ENCODE measurements at places on chromosomes 12 and 14. TPM values are rescaled to one million over a fixed set of nuclear protein-coding genes. Genes with fewer than 3 reads are reported as not detected.

TPPP2 gene
- total RNA-seq, result 1.2 TPM

NCAPD2 gene
- total RNA-seq, result 13.1 TPM

C14orf180 gene
- 53.8 TPM for total RNA-seq

GZMB gene
- total RNA-seq, result 0.40 TPM

KRT8 gene
- 100 TPM for total RNA-seq

TMEM132C gene
- 1.0 TPM for total RNA-seq

IL26 gene
- total RNA-seq, result not detected

TAS2R46 gene
- total RNA-seq, result 0.27 TPM

ITFG2 gene
- total RNA-seq, result 14.7 TPM

NRIP2 gene
- 1.1 TPM for total RNA-seq

NID2 gene
- total RNA-seq, result 41.3 TPM

C12orf50 gene
- total RNA-seq, result not detected

RNASE3 gene
- total RNA-seq, result not detected

SLCO1B1 gene
- total RNA-seq, result not detected

GDF3 gene
- total RNA-seq, result not detected

HOXC12 gene
- total RNA-seq, result not detected

AQP5 gene
- 0.40 TPM for total RNA-seq

OS9 gene
- 104 TPM for total RNA-seq

MYBPC1 gene
- total RNA-seq, result 3.9 TPM

TAPBPL gene
- total RNA-seq, result 13.1 TPM

TSPAN11 gene
- 2.6 TPM for total RNA-seq

MRPL42 gene
- 44.7 TPM for total RNA-seq

PRIMA1 gene
- 7.9 TPM for total RNA-seq

MYF5 gene
- not detected for total RNA-seq

PPHLN1 gene
- 27.8 TPM for total RNA-seq

ARHGEF25 gene
- 11.9 TPM for total RNA-seq

RERG gene
- 3.8 TPM for total RNA-seq

CEP290 gene
- 8.5 TPM for total RNA-seq

Measured in left ventricle myocardium superior (tissue), 1 donor.